ENCODE measurements at places on chromosomes 11 and 22. TPM values are rescaled to one million over a fixed set of nuclear protein-coding genes. Genes with fewer than 3 reads are reported as not detected.

The OR51I1 gene
- not detected for total RNA-seq

The ZNF214 gene
- total RNA-seq: 0.26 TPM

The SNRPD3 gene
- 194 TPM for total RNA-seq

The C22orf42 gene
- total RNA-seq: not detected

The TBX1 gene
- total RNA-seq: 38.6 TPM
